ENCODE measurements at places on chromosomes 2 and 18.
A peak's percentile ranks its signal among the peaks of the same experiment; 100 is the strongest.

GRCh38 chr18:33146014-33146413 lies 294.5 kb downstream of the CCDC178 start:
- DNase-seq, result no peak

DNA sequence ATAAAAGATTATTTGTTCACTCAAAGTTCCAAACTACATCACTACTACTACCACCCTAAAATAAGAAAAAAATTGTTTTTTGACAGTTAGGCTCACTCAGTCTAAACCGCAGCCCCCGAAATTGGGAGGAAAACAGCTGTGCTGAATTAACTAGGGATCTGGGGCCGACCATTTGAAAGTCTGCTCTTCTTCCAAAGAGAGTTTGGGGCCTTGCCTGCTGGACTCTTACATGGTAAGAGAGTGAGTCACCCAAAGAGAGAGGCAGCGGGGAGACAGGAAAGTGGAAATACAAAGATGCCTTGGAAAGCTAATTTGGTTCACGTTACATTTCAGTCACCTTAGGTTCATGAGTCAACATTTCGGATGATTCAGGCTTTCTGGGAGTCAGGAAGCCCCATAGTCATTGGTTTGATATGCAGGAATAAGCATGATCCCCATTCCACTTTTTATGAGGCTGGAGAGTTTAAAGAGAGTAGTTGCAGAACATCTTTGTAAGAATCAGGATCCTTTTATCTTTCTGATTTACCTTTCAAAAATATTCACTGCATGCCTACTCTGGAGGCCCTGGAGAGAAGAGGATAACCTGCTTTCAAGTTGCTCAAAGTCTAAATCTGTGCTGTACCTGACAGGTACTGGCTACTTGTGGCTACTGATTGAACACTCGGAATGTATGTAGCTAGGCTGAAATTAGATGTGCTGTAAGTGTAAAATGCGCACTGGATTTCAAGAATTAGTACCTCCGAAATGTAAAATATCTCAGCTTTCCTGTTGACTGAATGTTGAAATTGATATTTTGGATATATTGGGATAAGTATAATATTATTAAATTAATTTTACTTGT lies 995 bp upstream of the RTN4 start:
- DNase-seq, result peak; percentile 99

- peak; percentile 16 for DNase-seq
These were observed 125.5 kb upstream of the REV1 start for GRCh38 chr2:99615247-99615771.

GRCh38 chr2:205511641-205512040 lies 170.7 kb upstream of the NRP2 start:
- DNase-seq, result no peak

DNA sequence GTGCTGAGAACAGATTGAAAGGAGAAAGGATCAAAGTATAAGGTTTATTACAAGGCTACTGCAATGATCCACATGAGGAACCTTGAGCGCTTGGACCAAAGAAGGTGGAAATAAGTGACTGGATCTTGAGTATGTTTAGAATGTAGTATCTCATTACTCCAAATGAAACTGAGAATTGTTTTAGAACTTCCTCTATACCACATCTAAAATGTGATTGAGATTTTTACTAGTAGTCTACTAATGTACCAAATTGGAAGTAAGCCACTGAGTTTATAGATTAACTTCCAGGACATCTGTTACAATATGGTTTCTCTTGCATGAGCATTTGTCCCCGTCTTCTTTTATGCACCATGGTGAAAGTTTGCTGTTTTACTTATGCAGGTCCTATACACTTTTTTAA lies 300.5 kb downstream of the SUCLG1 start:
- no peak for DNase-seq

DNA sequence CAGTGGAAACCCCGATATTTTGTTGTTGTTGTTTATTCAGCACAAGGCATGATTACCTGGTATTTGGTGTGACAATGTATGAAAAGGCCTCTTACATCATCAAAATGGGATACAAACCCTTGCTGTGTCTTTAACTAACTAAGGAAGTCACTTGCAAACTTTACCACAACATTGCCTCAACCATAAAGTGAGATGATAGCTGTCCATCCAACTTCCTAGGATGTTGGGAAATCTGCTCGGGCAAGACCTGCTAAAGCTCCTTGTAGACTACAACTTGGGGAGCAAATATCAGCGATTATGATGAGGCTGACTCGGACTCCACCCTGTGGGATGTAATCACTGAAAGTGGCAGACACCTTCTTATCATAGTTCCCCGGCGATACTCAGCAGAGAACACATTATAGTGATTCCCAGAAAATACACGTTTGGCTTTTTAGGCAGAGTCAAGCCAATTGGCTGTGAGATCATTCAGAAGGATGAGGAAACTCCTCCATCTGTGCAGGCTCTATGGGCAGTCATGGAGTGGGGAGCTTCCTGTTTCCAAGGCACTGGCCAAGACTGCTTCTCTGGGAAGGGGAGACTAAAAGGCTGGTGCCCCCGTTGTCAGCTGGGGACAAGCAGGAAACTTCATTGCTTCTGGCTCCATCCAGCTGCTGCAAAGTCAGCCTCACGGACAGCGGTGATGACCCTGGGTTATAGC lies 289.0 kb downstream of the RNF144A start:
- no peak for DNase-seq

DNA sequence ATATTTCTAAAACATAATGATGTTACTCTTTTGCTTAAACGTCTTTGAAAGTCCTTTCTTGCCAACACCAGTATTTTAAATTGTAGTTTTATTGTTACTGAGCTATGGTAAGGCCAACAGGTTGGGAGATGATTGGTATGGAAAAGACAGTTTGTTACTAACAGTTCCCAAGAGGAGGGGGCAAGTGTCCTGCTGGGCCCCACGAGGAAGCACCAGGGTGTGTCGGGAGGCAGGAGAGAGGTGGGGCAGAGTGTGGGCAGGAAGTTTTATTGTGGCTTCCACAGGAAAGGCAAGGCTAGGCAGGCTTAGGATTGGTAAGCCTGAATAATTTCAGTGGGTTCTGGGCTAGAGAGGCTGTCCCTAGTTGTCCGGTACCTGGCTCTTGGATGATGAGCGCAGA lies 134.3 kb downstream of the SOCS6 start:
- DNase-seq, result peak; percentile 5

DNA sequence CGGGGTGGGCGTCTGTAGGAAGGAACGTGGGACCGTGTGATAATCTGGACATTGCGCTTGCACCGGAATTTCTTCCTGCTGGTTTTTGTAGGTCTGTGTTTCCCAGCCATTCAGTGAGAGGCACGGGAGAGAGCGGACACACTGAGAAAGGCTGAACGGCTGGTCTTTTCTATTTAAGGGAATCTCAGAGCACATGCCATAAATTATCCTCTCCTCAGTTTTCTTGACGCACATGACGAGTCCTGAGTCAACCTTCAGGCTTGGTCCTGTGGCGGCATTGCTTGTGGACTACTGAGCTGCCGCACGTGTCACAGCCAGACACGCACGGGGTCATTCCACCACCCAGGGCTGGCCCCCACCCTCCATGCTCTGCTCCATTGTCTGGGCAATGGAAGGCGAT lies 519.3 kb upstream of the ID2 start:
- no peak for DNase-seq

GRCh38 chr2:175976391-175977157 lies 25.5 kb downstream of the LNPK start:
- peak; percentile 63 for DNase-seq

- no peak for DNase-seq
These were observed 18.1 kb upstream of the RPE start for GRCh38 chr2:209984291-209984690.

DNA sequence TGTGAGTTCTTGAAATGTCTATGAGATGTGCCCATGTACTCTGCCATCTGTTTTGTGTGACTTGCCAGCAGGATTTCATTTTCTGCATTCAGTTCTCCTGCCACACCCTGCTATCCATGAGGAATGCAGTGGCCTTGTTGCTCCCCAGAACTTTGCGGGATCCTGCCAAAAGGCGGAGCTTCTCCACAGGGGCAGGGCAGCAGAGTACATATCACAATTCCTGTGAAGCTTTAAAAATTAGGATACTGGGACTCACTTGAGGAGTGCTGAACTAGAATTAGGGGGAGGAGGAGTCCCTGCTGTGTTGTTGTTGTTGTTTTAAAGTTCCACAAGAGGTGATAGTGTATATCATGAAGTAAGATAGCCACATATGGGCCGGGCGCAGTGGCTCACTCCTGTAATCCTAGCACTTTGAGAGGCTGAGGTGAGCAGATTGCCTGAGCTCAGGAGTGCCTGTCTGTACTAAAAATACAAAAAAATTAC lies 76.4 kb downstream of the TANC1 start:
- DNase-seq, result peak; percentile 41

DNA sequence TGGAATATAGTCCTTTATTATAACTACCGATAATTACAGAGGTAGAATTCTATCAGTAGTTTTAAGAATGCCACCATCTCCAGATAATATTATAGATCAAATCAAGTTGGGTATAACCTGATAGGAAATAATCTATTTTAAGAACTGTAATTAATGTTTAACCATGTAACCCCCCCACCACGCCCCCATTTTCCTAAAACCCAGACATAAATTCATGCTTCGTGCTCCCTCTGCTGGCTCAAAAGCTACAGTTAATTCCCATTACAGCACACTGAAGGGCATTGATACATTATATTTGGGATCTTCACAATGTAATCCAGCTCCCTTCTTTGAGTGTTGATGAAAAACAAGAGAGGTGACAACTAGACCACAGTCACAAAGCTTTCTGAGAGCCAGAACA lies 228.0 kb upstream of the SMAD7 start:
- DNase-seq, result peak; percentile 12

GRCh38 chr18:66316701-66317100 lies 287.2 kb downstream of the CDH19 start:
- DNase-seq, result no peak

DNA sequence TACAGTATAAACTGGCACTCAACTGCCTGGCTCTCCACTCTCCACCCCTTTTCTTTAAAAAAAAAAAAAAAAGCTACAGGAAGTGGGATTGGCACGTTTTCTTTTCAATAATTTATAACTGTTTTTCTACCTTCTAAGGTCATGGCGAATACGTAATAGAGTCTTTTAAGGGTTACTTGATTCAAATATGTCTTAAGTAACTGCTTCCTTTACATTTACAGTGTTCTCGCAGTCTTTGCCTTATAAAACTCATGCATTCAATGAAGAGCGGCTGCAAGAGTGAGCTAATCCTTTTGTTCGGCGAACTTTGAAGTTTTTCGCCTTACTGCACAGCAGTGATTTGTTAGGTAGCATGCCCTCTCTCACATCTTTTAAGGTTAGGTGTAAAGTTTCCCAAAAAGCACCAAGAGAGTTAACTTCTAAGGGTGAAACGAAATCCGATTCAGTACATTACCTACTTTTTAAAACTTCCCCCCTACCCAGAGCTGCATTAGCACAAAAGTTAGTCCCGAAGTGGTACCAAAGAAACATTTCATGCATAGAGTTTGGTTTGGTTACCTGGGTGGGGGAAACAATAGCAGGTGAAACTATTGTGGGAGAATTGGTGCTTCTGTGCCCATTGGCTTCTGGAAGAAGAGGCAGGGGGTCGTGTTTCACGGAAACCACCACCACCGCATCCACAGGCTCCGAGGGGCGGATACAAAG lies 2.0 kb downstream of the KCTD1 start:
- DNase-seq, result peak; percentile 25

DNA sequence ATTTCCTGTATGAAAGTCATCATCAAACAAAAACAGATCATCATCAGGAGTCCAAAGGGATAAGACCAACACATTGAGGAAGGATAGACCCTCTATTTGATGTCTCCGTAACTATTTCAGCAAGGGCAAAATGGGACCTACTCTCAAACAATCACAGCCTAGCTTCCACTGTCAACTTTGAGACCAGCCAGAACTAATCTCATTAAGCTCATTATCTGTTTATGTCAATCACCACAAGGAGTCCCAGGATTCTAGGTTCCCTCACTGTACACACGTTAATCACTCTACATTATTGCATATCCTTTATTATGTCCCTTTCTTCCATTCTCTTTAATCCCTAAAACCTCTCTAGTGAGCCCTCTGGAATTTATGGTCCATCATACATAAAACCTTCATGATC lies 370.3 kb upstream of the LINC00305 start:
- no peak for DNase-seq

- peak; percentile 72 for DNase-seq
These were observed 320.8 kb downstream of the AFF3 start for GRCh38 chr2:99821572-99821971.

- no peak for DNase-seq
These were observed 16.5 kb downstream of the STRN start for GRCh38 chr2:36949845-36950244.

Data from PC-3 (cell line).